Activated T-cell treated with anti-CD3 and anti-CD28 coated beads for 1 hour (primary cell): ENCODE measurements at places on chromosomes 7 and 10.

DNA sequence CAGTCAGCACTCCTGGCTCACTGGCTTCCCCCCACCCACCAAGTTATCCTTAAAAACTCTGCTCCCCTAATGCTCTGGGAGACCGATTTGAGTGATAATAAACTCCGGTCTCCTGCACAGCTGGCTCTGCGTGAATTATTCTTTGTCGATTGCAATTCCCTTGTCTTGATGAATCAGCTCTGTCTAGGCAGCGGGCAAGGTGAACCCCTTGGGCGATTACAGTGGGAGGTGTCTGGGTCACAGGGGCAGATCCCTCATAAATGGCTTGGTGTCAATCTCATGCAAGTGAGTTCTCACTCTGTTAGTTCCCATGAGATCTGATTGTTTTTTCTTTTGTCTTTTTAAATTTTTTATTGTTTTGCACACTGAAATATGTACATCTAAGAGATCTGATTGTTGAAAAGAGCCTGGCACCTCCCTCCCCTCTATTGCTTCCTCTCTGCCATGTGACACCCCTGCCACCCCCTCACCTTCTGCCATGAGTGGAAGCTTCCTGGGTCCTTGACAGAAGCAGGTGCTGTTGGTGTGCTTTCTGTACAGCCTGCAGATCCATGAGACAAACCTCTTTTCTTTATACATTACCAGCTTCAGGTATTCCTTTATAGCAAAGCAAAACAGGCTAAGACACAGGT, 20.5 kb downstream of the OTUD1 start:
- no peak for DNase-seq

DNA sequence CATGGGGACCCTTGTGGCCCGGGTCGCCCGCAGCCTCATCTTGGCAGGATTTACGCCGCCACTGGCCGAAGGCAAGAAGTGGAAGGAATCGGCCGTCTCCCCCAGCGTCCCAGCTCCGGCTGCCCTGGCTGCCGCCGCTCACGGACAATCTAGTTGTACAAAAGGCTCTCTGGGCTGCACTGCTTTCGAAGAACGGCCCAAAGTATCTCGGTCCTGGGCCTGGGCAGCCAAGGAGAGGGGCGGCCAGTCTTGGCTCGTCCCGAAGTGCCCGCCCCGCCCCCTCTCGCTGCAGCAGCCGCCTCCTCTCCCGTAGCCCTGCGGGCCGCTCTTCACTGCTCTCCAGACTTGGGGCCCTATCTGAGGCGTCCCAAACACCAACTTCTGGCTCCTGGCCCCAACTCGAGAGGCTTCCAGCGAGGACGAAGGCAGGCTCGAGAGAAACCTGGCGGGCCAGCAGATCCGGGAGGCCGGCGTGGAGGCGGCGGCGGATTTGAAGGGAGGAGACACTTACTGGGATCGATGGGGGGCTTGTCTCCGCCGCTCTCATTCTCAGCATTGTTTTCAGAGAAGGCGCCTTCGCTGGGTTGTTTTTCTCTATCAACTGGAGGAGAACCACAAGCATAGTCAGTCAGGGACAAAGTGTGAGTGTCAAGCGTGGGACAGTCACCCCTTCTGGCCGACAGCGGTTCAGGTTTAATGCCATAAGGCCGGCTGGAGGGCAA, 809 bp downstream of the HOXA9 start:
- no peak for DNase-seq

DNA sequence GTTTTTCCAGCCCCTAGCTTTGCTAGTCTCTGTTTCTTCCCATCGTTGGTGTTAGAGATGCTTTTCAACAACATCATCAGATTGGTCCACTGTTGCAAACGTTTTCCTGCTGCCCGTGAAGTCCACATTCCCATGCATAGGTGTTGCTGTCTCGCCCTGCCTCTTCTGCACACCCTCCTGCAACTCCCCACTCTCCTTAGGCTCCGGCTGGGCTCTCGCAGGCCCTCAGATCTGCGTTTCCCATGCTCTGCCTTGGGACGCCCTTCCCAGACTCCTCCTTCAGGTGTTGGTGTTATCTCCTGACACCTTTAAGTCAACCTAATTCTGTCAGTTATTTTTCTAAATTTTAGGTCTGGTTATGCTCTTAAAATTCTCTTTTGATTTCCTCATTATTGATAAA, 55.0 kb downstream of the ZMYND11 start:
- DNase-seq: no peak

DNA sequence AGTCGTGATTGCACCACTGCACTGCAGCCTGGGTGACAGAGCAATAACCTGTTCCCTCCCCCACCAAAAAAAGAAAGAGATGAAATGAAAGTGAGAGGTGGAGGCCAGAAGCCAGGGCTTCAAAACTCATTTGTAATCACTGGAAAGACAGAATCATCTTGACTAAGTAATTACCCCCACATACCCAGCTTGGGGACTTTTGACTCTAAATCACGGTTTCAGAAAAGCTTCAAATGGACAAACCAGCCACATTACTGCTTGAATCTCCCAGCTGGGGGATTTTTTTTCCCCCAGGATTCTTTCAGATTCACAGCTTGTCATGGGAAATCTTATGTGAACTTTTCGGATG, 361.0 kb downstream of the FRMD4A start:
- no peak for DNase-seq

DNA sequence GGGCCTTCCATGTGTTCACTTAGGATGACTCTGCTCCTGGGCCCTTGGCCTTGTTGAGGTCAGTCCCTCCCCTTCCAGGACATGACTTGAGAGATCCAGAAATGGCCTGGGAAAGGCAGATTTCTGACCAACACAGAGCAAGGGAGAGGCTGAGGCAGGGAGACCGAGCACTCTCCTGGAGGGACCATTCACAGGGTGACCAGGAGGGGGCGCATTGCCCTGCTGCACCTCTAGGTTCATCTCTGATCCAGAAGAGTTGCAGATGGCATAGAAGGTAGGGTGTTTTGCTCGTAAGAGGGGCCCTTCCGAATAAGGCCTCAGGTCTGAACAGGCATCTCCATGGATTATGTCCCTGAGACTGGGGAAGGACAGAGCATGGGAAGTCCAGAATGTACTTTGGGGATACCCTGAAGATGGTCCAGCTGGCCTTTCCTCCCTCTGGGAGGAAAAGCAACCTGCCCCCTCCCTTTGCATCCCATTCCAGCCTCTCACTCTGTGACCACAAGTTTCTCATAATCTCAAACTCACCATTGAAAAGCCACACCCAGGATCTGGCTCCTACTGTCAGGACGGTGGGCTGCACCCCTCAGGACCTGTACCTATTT, 6.6 kb downstream of the DMBT1 start:
- no peak for DNase-seq

DNA sequence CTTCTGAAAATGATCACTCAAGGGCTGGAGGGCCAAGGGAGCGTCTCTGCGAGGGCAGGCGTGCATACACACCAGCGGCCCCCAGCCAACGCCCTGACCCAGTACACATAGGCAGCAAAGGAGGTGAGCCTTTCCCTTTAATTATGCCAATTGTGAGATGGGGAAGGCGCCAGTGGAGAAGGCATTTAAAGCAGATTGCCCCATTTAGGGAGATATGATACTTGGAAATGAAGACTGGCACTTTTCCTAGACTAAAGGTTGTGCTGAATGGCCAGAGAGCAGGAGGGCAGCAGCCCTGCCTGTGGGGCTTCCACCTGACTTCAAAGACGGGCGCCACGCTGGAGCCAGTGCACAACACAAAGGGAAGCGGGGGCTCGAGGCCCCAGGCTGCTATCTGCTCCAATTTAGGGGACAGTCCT, 24.1 kb downstream of the HIPK2 start:
- no peak for DNase-seq

DNA sequence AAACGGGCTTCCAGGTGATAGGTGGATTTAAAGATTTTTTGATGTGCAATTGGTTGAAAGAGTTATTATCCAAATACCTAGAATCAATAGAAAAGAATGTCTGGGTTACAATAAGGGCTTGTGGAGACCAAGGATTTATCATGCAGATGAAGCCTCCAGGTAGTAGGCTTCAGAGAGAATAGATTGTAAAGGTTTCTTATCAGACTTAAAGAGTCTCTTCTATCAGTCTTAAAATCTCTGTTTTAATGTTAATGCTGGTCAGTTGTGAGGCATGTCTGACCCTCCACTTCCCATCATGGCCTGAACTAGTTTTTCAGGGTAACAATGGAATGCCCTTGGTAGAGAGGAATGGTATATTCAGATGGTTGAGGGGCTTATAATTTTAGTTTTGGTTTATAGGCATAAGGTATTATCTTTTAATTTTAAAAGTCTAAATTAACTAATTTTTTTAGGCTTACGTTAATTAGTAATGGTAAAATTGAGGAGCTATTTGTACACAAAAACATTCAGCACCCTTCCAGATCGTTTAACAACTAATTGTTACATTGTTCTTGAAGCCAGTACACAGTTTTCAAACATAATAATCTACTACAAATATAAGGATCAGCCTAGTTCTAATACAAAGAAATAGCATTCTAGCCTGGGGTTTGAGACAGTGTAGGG, 704.2 kb upstream of the MBL2 start:
- no peak for DNase-seq

- no peak for DNase-seq
Observed at GRCh38 chr7:33888166-33888565, 17.2 kb upstream of the BMPER start.

- DNase-seq: no peak
Observed at GRCh38 chr7:155916926-155917655, 104.8 kb upstream of the SHH start.

- no peak for DNase-seq
Observed at GRCh38 chr7:91288208-91288824, 24.1 kb downstream of the FZD1 start.

DNA sequence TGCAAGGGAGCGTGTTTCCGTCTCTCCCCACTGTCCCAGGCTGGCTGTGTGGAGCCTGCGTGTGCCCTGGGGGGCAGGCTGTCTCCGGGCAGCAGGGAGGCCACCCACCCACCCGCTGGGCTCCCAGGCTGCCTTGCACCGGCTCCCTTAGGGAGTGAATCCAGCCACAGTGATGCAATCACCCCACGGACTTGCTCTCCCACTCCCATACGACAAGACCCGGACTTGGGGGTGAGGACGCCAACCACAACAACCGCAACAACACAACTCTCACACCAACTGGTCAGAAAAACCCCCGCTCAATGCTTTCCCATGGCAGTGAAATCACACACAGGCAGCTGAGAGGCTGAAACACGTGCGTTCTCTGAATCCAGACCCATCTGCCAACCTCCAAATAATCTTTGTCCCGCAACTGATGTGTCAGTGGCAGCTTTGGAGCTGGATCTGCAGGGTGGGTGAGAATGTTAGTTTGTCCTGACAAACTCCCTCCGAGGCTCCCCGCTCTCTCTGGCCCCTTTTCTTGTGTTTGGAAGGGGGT, 62.7 kb upstream of the DDC start:
- no peak for DNase-seq

- no peak for DNase-seq
Observed at GRCh38 chr7:54689394-54690049, 69.5 kb downstream of the SEC61G start.

DNA sequence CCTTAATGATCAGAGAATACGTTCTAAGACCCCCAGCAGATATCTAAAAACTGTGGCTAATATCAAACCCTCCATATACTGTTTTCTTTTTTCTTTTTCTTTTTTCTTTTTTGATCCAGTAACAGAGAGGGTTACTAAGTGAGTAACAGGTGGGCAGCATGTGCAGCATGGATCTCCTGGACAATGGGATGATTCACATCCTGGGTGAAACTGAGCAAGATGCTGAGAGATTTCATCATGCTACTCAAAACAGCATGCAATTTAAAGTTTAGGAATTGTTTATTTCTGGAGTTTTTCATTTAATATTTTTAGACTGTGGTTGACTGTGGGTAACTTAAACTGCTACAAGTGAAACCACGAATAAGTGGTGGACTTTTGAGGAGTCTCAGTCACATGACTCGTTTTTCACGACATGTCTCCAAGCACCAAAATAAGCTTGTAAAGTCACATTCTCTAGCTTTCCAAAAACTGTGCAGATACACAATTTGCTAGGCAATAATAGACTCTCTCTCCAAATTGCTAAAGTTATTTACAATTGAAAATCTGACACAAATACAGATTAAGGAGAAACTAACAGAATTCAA, 716.2 kb downstream of the NXPH1 start:
- DNase-seq: no peak

DNA sequence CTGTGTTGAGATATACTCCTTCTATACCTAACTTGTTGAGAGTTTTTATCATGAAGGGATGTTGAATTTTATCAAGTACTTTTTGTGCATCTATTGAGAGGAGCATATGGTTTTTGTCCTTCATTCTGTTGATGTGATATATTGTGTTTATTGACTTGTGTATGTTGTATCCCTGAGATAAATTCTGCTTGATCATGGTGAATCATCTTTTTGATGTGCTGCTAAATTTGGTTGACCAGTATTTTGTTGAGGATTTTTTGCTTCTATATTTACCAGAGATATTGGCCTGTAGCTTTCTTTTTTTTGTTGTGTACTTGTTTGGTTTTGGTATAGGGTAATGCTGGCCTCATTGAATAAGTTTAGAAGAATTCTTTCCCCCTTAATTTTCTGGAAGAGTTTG, 32.4 kb downstream of the NEURL1 start:
- no peak for DNase-seq

- no peak for DNase-seq
Observed at GRCh38 chr10:14554091-14554490, 220.6 kb downstream of the FAM107B start.

GRCh38 chr7:125695626-125696025, 766.0 kb upstream of the POT1 start:
- no peak for DNase-seq

DNA sequence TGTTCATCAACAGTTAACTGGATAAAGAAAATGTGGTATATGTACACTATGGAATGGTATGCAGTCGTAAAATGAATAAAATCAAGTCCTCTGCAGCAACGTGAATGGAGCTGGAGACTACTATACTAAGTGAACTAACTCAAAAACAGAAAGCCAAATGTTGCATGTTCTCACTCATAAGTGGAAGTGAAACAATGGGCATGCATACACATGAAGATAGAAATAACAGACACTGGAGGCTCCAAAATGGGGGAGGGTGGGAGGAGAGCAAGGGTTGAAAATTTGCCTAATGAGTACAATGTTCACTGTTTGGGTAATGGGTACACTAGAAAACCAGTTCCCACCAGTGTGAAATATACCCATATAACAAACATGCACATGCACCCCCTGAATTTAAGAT, 179.5 kb downstream of the ZWINT start:
- DNase-seq: no peak

GRCh38 chr7:151631570-151631952, 111.9 kb upstream of the RHEB start:
- DNase-seq: no peak
